T-helper 9 cell (primary cell): ENCODE measurements at places on chromosomes 7 and 10.

DNA sequence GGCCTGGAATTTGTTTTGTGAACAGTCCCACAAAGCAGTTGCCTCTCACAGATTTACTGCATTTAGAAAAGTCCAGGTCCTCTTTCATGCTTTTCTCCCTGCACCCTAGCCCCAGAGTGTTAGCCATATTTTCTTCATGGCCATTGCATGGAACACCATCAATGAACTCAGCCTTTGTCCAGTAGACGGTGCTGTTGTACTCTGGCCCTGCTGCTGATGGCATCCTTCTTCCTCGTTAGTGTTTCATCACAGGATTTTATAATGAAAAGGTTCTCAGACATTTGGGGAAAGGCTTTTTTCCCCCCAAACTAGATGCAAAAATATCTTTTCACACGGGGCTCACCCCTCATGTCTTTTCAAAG is 93.0 kb upstream of the SLC25A13 start:
- DNase-seq: no peak

- no peak for DNase-seq
These were observed 55.2 kb downstream of the GCC1 start for GRCh38 chr7:127530148-127530547.

DNA sequence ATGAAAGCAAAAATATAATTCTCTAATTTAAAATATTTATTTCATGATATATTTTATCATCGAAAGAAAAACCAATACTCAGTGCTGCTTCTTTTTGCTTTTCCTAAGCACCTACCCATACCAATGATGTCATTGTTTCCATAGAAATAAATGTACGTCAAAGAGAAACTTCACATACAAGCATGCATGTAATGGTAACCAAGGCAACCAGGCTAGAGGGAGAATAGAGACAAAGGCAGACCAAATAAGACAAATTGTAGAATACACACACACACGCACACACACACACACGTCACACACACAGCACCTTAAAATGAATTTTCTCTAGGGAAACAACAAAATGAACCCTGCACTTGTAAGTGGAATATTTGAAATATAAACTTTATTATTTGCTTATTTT is 75.5 kb downstream of the MACC1 start:
- DNase-seq: no peak

- DNase-seq: no peak
These were observed 405 bp upstream of the ENTPD1 start for GRCh38 chr10:95755511-95756004.

- no peak for DNase-seq
These were observed 5.4 kb downstream of the VWC2 start for GRCh38 chr7:49778731-49779270.

DNA sequence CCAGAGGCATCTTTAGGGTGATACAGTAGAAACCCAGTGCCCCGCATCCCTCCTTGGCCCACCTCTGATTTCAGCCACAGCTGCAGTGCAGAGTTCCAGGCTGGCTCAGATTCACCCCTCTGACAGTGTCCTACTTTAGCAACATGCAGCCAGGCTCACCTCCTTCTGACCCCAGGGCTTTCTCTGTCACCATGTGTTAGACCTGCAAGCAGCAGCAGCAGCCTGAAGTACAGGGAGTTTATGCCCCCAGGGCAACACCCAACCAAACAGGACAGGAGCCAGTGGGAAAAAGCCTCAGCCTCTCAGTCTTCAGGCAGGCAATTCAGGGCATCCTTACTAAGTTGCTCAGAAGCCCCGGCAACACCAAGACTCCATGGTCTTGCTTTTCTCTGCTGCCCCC is 109.0 kb upstream of the PLXNA4 start:
- DNase-seq: no peak

- DNase-seq: no peak
These were observed 17.7 kb upstream of the C10orf67 start for GRCh38 chr10:23362069-23362830.

- DNase-seq: no peak
These were observed 108.2 kb downstream of the ADCY1 start for GRCh38 chr7:45682358-45682735.

DNA sequence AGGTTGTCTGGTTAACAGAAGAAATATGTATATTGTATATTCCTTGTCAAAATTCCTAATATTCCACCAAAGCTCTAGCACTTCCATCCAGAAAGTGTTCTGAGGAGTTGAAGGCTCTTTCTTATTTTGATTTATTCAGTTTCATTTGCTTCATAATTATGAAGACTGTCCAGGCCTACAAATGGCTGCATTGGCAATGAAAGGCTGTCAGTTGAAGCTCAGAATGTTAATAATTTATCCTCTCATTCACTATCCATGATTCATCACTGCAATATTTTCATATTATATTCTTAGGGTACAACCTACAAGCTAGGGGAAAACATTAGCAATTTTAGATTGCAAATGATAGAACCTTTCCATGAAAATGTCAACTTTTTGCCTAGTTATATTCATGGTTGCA is 57.3 kb downstream of the ARID5B start:
- no peak for DNase-seq

DNA sequence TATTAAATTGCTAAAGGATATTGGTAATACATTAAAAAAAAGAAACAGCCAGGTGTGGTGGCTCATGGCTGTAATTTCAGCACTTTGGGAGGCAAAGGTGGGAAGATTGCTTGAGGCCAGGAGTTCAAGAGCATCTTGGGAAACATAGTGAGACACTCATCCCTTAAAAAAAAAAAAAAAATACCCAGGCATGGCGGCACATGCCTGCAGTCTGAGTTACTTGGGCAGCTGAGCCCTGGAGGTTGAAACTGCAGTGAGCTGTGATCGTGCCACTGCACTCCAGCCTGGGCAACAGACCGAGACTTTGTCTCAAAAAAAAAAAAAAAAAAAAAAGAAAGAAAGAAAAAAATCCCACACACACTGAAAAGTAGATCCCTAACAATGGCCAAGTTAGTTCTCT is 59.7 kb downstream of the MACC1 start:
- no peak for DNase-seq

GRCh38 chr10:99303899-99304861 is 25.0 kb upstream of the CNNM1 start:
- no peak for DNase-seq
